ENCODE measurements at places on chromosomes 3 and 15.
A peak's percentile ranks its signal among the peaks of the same experiment; 100 is the strongest.

DNA sequence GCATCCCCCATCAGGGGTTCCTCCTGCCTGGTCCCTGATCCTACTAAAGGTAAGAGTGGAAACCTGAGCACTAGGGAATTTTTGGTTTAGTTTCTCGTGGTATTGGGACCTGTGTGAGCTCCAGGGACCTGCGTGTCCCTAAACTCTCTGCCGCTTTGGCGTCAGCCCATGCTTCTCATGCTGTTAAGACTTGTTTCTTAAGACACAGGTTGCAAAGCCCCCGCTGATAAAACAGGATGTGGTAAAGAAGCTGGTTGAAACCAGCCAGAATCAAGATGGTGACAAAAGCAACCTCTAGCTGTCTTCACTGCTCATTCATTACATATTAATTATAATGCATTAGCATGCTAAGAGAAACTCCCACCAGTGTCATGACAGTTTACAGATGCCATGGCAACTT is 64.6 kb downstream of the LYZL4 start:
- no peak for DNase-seq

GRCh38 chr3:49877716-49878115 is 8.0 kb upstream of the CAMKV start:
- no peak for DNase-seq

DNA sequence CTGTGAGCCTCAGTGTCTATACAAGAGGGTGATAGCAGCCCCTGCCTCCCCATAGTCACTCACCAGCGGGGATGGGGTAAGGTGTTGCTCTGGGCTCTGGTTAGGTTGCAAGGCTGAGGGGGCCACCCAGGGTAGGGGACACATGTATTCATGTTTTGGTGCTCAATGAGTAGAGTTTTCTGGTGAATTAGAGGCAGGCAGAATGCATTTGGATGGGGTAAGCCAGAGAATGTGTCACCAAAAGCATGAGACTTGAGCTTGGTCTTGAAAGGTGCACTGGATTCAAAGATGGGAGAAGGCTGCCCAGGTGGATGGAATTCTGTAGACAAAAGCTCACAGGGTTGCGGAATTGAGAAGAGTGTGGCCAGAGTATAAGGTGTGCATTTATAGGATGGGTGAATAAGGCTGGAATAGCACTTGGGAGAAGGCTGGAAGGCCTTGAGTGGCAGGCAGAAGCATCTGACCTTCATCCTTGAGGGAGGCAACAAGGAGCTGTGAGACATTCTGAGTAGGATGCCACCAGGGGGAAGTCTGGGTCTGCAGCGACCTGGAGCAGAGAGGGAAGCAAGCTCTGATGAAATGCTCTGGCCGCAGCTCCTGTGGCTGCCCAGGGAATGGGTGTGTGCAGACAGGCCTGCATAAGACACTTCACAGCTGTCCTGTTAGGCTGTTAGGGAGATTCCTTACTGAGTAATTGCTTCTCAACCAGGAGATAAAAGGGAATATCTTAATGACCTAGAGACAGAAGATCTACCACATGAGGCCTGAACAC is 149.6 kb downstream of the CHDH start:
- DNase-seq, result peak; percentile 60

- no peak for DNase-seq
These were observed 37.6 kb downstream of the FAM3D start for GRCh38 chr3:58628823-58629562.

DNA sequence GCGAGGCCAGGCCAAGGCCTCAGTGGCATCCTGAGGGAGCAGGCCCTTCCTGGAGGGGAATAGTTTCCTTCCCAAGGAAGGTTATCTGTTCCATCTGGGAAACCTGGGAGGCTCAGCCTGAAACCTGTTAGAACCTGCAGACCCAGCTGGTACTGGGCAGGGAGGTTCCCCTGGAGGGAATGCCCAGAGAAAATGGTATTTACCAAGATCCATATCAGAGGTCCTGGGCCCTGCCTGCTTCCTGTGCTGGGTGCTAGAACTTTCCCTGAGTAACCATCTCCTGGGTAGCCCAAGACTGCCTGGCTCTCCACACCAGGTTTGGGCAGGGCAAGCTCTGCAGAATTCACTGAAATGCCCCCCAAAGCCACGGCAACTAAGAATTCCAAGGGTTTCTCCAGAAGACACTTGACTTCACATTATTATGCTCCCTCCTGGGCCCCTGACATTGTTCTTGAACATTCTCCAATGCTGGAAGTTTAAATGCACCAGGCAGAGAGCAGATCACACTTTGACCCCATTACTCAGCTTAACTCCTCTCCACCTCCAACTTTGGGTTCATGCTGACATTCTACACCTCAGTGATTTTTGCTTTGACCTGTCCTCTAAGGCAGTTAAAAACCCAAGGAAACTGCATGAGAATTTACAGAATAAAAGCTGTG is 2.0 kb downstream of the CA12 start:
- DNase-seq, result peak; percentile 54

GRCh38 chr15:90750186-90750585 is 33.0 kb downstream of the BLM start:
- no peak for DNase-seq

GRCh38 chr15:73395671-73396070 is 26.9 kb upstream of the HCN4 start:
- DNase-seq, result no peak

DNA sequence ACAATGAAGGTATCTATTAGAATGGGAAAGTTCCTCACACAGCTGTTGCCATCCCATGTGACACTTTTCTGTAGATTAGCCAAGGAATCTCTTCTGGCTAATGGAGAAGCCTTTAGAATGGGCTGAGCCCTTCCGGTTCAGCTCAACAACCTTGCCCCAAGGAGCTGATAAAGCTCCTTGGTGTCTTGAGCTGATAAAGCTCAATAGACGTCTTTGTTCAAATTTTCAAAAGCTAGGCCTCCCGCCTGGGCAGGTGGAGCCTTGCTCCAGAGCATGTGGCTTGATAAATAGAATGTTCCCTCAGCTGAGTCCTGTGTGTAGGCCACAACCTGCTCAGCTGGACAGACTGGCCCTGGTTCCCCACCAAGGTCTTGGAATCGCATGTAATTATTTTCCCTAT is 7.2 kb upstream of the BNIP2 start:
- peak; percentile 70 for DNase-seq

- no peak for DNase-seq
These were observed 4.8 kb downstream of the CCDC12 start for GRCh38 chr3:46971742-46972141.

DNA sequence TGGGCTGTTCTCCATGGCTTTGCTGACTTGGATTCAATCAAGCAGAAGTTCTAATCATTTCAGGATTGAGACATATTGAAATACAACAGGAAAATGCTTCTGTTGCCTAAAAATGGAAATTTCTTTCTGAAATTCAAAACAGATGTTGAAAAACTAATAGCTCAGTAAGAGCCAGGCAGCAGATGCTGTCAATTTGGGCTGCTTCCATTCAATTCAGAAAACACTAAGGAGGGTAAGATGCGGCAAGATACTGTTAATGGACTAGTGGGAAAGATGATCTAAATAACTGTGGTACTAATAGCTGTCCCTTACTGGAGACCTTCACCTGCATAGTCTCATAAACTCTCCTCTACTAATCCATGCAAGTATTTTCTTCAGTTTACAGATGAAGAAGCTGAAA is 53.5 kb downstream of the DGKG start:
- no peak for DNase-seq

DNA sequence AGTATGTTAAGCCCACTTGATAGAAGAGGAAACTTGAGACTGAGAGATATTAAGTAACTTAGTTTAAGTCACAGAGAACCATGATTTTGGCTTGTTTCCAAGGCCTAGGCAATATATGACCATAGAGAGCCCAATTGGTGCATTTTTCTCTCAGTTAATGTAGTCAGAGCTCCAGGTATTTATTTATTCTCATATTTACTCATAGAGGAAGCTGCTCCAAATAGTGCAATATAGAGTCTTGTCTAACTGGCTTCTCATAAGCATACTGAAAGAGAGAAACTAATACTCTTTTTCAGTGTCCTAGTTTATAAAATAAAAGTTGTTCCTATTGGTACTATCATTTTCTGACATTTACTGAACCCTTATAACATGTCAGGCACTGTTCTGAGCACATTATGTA is 15.2 kb downstream of the TRNT1 start:
- DNase-seq, result no peak

DNA sequence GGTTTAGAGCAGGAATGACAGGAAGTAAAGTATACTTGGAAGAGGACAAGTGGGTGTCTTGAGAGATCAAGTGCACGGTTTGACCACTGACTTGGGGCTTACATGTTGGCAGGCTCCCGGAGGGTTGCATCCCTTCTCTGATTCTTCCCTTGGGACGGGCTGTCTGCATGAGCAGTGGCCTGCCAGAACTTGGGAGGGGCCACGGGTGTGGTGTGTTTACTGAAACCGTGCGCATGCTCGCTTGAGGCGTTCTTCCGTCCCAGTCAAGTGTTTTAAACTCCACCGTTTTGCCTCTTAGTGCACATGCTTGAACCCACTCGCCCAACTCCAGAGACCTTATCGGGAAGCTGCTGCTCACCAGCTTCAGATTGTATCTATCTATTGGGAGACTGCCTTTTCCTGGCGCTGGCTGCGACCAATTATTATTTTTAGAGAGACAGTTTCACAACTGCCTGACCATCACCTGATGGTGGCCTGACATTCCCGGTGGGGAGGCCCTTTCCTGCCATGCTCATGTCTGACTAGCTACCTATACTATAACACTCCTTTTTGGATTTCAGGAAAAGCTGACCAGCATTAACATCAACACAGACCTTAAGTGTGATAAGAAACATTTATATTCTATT is 14.9 kb upstream of the C3orf22 start:
- DNase-seq, result no peak

GRCh38 chr3:136989781-136990524 is 32.2 kb downstream of the IL20RB start:
- DNase-seq, result no peak

DNA sequence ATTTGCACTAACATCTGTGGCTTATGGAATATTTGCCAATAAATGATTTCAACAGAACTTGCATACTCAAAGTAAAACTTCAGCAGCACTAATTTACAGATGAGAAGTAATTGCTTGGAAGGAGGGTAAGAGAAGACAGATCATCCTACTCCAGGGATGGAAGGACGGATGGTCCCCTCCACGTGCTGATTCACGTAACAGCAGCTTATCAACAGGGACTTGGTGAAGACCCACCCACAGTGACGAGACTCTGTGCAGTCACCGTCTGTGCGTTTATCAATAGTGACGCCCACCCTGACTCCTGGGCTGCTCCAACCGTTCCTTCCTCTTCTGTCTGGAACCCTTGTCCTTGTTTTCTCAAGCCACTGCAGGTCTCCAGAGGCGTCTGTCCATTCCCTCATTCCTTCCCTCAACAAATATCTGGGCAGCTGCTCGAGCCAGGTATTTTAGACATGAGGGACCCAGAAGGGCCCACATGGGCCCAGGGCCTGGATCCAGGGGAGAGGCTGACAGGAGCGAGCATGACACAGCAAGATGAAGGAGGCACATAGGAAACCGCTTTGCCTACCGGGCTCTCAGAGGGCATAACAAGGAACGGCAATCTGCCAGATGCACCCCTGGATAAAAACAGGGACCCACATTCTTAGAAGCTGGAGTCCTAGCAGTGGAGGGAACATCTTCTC is 33.3 kb downstream of the PCSK6 start:
- no peak for DNase-seq

- DNase-seq, result no peak
These were observed 993 bp downstream of the STXBP5L start for GRCh38 chr3:120908795-120909601.

GRCh38 chr3:89606151-89606550 is 498.7 kb downstream of the EPHA3 start:
- no peak for DNase-seq

- no peak for DNase-seq
These were observed 7.8 kb upstream of the PTX3 start for GRCh38 chr3:157428853-157429252.

GRCh38 chr15:72840114-72840513 is 56.6 kb upstream of the ADPGK start:
- DNase-seq, result no peak

GRCh38 chr3:162719684-162720341 is 1223.2 kb downstream of the OTOL1 start:
- DNase-seq, result peak; percentile 27

DNA sequence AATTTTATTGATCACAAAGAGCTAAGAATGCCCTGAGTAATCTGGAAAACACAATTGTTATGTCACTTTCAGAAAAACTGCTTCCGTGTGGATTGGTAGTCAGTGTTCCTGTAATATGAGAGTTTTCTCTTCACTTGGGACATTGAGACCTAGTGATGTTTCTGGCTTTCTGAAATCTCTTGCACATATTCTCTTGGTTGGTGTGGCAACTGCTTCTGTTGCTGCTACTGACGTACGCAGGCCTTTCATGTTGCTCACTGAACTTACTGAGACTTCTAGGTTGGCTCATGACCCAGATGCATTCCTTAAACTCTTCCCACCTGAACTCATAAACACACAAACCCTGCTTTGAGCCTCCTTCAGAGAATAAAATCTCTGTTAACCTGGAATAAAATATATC is 175.0 kb upstream of the PFN2 start:
- no peak for DNase-seq

- DNase-seq, result no peak
These were observed 172.3 kb upstream of the TSC22D2 start for GRCh38 chr3:150235799-150236198.

GRCh38 chr3:148289159-148289558 is 408.5 kb upstream of the AGTR1 start:
- DNase-seq, result no peak

- DNase-seq, result no peak
These were observed 2.7 kb downstream of the ABHD14A start for GRCh38 chr3:51977446-51978142.

DNA sequence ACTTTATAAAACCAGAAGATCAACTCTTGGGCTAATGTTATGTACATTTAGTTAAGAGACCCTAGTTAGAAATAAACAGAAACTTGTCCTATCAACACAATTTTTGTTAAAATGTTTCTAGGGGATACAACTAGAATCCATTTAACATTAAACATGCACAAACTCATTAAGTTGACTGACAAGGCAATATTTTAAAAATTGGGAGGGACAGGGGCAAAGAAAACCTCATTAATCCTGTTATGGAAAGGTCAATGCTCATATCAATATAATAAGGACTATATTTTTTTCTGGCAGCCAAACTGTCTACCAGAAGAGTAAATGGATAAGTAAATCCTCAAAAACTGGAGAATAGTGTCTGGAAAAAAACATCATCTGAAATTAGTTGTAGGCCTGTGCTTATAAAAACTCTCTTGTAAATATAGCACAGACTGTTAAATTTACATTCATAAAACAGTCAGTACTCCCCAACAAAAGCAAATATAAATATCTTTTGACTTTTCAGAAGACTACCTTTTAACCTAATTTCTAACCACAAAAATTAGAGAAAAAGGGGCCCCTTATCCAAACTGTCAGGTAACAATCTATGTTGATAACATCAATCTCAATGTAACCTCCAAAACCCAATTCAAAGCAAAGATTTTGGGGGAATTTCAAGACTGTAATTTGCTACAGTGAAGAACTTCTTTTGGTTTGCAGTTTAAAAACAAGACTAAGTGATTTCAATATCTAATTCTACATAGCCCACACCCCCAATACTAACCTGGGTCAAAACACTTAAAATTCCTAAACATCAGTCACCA is 4.2 kb downstream of the TRA2B start:
- DNase-seq, result no peak

GRCh38 chr15:31555022-31555421 is 228.4 kb downstream of the KLF13 start:
- DNase-seq, result no peak

- no peak for DNase-seq
These were observed 16.4 kb downstream of the TMEM108 start for GRCh38 chr3:133054586-133054985.

Measured in mesendoderm (in vitro differentiated cells).